ENCODE measurements at places on chromosomes 4 and X. TPM values are rescaled to one million over a fixed set of nuclear protein-coding genes. Genes with fewer than 3 reads are reported as not detected.

DNA sequence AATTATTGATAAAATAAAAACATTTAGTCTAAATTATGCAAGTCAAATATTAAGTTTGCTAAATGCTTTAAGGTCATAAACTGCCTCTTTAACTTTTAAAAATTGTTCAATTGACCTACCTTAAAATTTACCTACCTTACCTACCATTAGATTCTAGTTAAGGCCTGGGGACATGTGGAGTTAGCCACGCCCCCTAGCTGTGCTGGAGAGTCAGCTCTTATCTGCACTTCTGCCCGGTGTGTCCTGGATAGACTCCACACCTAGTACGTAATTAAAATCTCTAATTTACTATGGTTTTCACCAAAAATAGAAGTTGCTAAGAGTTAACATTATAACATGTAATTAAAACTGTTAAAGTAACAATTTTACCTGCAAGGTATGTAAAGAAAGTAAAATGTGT lies 22.7 kb downstream of the TENM3 start:
- no peak for DNase-seq

DNA sequence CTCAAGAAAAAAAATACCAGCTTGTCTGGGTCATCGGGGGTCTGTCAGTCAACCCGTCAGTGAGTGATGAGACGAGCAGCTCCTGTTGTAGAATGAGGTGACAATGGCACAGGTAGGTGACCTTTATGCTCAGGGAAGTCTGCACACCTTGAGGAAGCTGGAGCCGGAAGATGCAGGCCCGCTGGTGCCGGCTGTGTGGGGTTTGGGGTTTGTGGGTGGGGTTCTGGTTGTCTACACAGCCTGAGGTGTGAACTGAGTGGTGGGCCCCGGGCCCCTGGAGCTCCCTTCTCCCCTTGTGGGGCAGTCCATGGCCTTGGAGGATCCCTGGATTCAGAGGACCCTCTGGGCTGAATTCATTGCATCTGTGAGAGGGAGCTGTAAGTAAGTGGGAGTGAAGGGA lies 75.5 kb downstream of the SORCS2 start:
- no peak for DNase-seq

- no peak for DNase-seq
These were observed 31.9 kb upstream of the ASMTL start for GRCh38 chrX:1484638-1485019.

GRCh38 chrX:77786365-77786680 lies 307 bp upstream of the ATRX start:
- DNase-seq: no peak

DNA sequence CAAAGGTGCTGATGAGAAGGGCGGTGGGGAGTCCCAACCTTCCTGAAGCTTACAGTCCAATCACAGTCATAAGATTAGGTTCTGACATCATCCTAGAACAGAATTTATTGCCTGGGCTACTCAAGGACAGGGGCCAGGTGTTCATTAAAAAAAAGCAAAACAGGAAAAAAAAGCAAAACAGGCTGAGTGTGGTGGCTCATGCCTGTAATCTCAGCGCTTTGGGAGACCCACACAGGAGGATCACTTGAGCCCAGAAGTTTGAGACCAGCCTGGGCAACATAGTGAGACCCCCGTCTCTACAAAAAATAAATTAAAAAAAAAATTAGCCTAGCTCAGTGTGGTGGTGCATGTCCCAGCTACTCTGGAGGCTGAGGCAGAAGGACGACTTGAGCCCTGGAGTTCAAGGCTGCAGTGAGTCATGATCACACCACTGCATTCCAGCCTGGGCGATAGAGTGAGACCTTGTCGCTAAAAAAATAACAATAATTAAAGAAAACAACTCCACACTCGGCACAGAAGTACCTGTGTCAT lies 3.0 kb downstream of the RAB9A start:
- DNase-seq: no peak

- peak; percentile 77 for DNase-seq
These were observed 11.3 kb upstream of the SLC2A9 start for GRCh38 chr4:10032625-10033024.

- no peak for DNase-seq
These were observed 333.1 kb upstream of the RASGEF1B start for GRCh38 chr4:81804849-81805248.

DNA sequence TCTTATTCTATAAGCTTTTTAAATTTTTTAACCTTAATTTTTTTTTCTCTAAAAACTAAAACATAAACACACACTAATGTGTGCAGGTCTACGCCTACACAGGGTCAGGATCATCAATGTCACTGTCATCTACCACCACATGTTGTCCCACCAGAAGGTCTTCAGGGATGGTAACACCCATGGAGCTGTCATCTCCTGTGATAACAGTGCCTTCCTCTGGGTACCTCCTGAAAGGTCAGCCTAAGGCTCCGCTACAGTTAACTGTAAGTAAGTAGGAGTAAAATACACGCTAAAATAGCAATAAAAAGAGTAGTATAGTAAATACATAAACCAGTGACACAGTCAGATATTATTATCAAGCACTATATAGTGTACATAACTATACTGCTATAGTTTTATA lies 45.9 kb upstream of the GPRIN3 start:
- DNase-seq: no peak

DNA sequence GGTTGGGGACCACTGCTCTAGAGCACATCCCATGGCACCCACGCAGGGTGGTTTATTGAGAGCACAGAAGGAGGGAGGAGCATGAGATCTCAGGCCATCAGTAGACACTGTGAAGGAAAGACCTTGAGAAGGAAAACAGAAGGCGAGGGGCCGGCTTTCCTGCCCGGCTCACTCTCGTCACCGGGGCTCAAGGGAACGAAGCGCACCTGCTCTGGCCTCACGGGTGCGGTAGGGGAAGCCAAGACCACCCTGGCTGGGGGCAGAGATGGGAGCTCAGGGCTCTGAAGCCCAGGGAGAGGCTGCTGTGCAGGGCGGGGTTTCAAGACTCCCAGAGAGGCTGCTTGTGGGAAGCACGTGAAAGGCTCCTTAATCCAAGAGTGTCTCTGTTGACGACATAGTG lies 105.9 kb downstream of the TNIP2 start:
- no peak for DNase-seq

- no peak for DNase-seq
These were observed 52.0 kb upstream of the WDR17 start for GRCh38 chr4:176013476-176014247.

AMBN gene
- not detected for total RNA-seq

GRCh38 chr4:891747-892146 lies 40.4 kb downstream of the GAK start:
- DNase-seq: no peak

- DNase-seq: no peak
These were observed 3.3 kb downstream of the PGRMC2 start for GRCh38 chr4:128284317-128284716.
